ENCODE measurements at places on chromosomes 5 and 9.

GRCh38 chr9:31637861-31638260 lies 746.6 kb upstream of the ACO1 start:
- no peak for DNase-seq

DNA sequence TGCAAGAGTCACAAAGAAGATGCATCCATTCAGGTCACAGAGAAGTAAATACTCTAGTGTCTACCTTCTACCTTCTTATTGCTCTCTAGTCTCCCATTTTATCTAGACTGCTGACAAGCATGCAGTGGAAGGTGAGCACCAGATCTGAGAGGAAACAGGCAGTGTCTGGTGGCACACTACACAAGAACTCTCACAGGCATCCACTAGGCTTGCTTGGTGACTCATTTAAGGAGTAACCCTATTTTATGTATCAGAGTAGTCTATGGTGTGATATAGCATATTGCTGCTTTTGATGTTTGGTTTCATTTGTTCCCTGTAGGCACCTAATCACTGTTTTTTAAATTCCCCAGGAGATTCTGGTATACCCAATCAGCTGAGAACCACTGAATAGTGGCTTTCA lies 1.6 kb upstream of the THBS4 start:
- DNase-seq, result no peak

- DNase-seq, result no peak
Measured at GRCh38 chr5:41921874-41922273, 3.2 kb upstream of the FBXO4 start.

DNA sequence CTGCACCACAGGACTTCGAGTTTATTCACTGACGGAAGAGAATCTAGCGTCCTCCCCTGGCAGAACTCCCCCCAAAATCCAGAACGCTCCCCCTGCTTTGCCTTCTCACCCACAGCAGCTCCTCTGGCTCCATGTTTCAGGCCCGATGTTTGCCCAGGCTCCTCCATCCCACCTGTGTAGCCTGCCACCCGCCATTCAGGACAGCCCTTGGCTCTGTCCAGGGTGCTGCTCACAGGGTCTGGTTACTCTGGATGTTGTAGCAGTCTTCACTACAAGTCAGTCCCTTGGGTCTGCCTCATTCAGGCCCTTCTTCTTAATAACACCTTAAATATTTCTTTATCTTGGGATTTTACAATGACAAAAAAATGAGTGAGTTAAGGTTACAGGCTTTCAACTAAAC lies 41.3 kb upstream of the SV2C start:
- no peak for DNase-seq

DNA sequence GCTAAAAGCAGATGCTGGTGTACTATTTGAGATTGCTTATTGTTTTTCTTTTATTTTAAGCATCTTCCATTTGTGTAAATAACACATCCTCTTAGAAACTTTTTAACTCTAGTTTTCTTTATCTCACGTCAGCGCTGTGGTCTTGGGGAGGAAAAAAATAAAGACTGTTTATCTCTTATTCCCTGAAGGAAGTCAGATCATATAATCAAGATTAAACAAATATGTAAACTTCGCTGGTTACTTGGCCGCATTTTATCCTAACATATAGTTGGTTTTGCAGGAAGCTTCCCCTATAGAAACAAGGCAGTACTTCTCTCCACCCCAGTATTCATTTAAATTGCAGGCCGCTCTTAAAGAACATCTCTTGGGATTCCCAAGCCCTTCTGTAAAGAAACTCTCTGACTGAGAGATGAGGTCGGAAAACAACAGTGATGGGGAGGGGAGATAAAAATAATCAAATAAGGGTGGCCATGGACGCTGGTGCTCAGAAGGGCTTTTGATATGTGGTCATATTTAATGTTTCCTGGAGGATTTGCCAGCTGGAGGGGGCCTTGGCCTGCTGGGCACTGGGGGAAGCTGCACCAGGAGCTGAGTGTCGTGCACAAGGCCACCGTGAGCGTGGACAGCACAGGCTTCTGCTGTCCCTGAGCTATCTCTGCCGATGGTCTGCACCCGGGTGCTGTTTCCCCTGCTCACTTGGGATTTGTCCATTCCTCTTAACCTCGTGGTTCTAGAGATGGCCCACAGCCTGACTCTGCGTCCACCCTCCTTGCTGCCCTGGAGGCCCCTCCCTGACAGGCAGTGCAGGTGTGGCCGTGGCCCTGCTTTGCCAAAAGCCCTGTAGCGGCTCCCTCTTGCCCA lies 23.8 kb downstream of the NEURL1B start:
- no peak for DNase-seq

GRCh38 chr9:130214776-130215340 lies 42.7 kb downstream of the NCS1 start:
- no peak for DNase-seq

- no peak for DNase-seq
Measured at GRCh38 chr9:127448112-127448805, 2.9 kb downstream of the RPL12 start.

- DNase-seq, result no peak
Measured at GRCh38 chr5:68066277-68066955, 149.1 kb upstream of the PIK3R1 start.

DNA sequence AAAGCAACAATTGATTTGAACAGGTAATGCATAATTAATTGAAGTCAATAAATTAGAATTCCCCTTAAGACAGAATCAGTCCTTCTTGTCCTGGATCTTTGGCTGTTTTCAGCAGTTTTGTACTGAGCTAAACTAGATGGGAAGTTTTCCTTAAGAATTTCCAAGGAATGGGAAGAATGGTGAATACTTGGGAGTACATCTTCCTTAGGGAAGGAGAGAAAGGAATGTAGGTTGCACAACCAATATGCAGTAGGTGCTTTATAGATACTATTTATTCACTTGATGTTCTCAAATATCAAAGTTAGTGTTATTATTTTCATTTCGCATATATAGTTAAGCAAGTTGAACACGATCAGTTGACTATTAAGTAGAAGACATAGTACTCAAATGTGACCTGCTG lies 183.5 kb upstream of the MAP1B start:
- no peak for DNase-seq

DNA sequence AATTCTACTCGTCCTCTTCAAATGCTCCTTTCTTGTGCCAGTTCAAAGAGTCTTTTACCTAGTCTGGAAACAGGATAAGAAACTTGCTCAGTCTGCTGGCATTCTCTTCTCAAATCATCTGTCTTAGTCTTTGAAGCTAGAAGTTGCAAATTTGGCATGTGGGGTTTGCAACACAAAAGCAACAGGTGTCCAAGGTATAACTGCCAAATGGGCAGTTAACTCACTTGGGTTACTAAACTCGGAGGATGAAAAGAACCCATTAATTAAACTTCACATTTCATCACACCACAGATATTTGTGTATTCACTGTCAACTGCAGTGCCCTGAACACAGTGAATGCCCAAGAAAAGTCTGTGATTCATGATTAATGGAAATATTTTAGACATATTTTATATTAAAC lies 108.0 kb upstream of the TARS1 start:
- no peak for DNase-seq

- DNase-seq, result no peak
Measured at GRCh38 chr5:93281980-93282772, 298.8 kb downstream of the NR2F1-AS1 start.

Data from NCI-H1436 (cell line).